ENCODE measurements at places on chromosomes 5 and 9.
A peak's percentile ranks its signal among the peaks of the same experiment; 100 is the strongest.

- no peak for DNase-seq
Observed at GRCh38 chr5:26761045-26761444, 277.3 kb downstream of the CDH9 start.

- DNase-seq, result no peak
Observed at GRCh38 chr5:129125819-129126218, 31.3 kb downstream of the ISOC1 start.

- DNase-seq, result no peak
Observed at GRCh38 chr5:7377761-7378160, 18.2 kb upstream of the ADCY2 start.

DNA sequence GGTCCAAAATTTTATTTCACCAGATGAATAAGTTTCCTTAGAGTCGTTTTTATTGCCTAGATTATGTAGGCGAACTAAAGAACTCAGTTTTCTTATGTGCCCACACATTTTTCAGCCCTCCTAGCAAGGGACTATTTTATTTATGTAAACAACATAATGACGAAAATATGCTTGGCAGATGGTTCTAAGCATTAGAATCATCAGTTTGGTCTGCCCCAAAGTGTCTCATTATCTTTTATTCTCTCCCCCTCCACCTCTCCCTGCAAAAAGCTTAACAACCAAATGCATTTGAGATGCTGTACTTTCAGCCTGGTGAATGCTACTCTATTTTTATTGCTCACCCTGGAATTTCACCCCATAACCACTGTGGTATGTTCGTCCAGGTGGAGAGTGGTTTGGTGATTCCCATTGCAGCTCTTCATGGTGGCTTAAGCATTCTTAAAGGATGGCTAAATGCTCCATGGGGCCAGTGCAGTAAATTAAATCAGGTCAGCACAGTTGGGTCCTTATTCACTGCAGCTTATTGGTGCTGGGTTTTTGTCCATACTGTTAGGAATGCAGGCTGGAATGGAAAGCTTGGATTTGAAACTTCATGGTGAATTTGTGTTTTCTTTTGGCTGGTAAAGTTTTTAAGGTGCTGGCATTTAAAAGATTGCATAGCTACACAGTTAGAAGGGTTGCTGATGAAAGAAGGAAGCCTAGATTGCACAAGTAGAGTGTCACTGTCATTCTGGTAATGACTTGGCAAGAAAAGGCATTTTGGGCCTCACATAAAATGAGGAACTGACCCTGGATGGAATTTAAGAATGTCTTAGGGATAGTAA, 39.2 kb downstream of the TLE4 start:
- DNase-seq, result no peak

- DNase-seq, result no peak
Observed at GRCh38 chr9:83396813-83397212, 141.4 kb downstream of the FRMD3 start.

- no peak for DNase-seq
Observed at GRCh38 chr5:87099968-87100367, 167.7 kb upstream of the RASA1 start.

DNA sequence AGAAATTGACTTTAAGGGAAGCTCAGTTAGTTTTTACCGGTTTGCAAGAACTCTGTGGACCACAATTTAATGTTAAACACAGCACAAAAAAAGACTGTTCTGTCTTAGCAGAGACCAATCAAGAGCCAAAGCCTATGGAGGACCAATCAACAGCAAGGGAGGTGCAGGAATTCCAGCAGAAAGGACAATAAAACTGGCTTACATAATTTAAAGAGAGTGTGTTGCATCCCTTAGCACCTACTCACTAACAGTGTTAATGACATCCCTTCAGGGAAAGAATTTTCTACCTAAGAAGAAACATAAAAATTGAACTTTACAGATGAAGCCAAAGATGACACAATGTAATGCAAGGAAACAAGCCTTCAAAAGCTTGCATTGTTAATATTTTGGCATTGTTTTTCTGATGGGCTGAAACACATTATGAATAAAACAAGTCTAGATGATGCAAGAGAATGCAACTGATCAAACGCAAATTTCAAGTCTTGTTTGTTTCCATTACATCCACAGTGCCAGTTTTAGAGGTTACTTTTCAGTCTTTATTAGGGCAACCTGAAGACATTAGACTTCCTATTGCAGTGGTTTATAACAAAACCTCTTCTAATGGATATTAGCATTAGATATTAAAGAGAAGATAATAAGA, 111.3 kb upstream of the FST start:
- DNase-seq, result no peak

DNA sequence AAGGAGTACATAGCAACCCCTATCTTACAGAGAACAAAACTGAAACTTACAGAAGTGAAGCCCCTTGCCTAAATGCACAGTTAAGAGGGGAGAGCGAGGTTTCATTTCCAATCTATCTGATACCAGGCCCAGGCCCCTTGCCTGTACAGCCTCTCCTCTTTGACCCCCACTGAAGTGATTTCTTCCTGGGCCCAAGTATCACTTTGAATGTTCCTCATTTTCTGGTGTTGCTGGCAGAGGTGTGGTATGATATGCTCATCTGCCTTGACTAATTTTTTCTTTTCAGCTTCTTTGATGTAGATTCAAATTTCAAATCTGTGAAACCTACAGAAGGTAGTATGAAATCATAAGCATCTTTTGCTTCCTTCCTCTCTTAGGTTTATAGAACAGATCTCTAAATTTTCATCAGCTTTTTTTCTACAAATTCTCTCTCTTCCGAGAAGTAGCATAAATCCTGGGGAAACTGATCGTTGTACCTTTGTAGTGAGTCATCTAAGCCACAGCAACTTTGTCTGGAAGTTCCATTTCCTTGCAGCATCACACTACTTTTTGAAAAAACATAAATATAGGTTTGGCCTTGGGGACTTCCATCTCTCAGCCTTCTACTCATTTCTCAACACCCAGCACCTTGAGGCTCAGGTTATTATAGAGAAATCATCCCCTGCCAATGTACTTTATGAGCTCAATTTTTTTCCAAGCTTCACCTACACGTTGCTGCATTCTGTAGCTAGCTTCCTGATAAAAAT, 402.4 kb upstream of the PTGER4 start:
- DNase-seq, result no peak

DNA sequence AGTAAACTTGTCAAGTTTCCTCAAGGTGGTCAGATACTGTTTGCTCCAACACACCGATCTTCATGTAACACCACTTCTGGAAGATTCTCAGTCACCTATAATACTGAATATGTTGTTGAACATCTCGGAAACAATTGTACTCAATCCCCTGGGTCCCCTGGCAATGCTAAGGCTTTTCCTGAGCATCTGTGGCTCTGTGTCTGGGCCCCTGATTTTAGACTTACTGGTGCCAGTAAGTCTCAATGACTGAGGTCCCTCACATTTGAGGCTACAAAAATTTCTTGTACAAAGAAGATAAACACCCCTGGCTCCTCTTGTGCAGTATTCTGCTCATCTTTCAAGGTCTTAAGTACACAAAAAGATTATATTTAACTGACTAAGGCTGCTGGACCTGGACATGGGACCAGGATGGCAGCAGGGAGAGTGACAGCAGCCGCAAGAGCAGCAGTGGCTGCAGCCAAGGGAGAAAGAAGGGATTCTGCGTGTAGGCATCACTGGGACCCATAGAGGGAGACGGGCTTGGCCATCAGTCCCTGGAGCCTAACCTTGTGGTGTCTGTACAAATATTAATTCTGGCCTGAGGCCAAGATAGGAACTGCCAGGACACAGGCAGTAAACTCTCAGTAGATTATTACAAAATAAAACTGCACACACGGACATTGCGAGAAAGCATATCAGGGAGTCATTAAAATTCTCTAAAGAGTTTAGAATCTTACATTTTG, 49.0 kb upstream of the TNPO1 start:
- DNase-seq, result no peak

GRCh38 chr5:76438025-76438424, 34.9 kb downstream of the IQGAP2 start:
- DNase-seq, result no peak

- DNase-seq, result no peak
Observed at GRCh38 chr5:103041071-103041676, 78.8 kb downstream of the GIN1 start.

- peak; percentile 57 for DNase-seq
Observed at GRCh38 chr5:55603922-55604321, 69.2 kb upstream of the PLPP1 start.

DNA sequence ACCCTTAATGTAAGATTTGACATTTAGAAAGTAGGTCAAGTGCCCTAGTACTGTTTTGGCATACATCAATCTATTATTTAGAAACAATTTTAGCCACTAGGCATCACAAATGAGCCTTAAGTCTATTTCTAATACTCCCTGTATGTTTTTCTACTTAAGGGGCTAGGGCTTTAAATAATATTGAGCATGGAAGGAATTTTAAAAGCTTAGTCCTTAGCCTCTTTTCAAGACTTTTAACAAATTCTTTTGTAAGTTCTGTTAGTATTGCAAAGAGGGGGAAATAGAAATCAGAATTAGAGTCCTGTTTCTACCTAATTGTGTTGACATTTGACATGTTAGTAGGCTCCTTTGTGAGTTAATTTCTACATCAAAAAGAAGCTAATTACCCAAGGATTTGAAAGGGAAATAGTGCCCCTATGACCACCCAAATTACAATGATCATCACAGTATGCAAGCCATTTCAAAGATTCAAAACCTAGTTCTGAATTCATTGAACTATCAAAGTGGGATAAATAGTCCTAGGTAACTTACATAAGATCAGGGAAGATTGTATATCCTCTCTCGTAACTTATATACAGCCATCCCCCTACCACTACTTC, 647.8 kb upstream of the ACO1 start:
- DNase-seq, result no peak

DNA sequence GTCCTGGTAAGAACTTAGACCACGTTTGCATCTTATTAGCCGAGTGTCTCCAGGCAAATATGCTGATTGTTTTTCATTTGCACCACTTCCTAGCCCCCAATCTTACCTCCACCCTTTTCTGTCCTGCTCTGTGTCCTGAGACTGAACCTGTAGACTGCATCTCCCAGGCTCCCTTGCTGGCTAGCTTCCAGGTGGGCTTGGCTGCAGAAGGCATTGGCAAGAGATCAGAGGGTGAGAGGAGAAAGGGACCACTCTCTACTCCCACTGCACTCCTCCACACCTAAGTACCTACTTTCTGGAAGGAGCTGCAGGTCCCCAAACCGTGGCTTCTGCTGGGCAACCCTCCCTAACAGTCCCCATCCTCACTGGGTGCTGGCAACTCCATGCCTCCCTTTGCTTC, 59.9 kb upstream of the XPA start:
- DNase-seq, result no peak

- DNase-seq, result no peak
Observed at GRCh38 chr5:118603278-118603677, 385.1 kb downstream of the DTWD2 start.

DNA sequence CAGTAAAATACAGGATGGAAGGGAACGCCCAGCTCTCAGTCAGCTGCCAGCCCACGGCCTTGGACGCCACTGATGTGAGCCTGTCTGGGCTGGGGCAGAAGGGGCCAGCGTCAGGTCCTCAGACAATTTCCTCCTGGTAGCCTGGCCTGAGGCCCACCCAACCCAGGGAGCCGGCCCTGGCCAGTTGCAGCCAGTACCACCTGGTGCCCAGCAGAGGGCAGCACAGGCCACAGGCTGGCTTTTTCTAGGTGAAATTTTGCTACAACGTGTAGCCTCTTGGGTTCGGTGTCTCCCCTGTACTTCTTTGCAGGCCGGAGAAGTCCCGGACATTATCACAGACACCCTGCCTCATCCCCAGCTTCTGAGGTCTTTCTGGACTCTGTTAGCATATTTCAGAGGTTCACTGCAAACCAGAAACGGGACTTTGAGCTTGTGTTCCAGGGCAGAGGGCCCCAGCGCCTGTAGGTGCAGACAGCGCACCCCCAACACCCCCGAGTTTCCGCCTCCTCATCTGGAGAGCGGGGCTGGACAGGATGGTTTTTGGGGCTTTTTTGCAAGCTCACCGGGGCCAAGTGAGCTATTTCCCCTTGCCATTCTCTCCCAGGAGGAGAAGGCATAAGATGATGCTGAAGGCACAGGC, 45.9 kb upstream of the KCNMB1 start:
- peak; percentile 74 for DNase-seq

GRCh38 chr9:83473488-83473971, 64.7 kb downstream of the FRMD3 start:
- no peak for DNase-seq

DNA sequence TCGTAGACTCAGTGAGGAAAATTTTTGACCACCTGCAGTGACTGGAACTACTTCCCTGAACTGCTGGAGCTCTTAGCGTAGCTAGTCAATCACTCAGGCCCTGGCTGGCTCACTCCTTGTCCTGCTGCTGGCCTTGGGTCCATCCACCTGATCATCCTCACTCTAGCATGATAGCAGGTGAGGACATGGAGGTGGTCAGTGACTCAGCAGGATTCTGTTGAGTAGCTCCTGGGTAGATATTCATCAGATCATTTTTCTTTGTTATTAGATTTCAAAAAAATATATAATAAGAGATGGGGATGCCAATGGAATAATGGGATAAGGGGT, 25.0 kb upstream of the SEMA4D start:
- no peak for DNase-seq

- no peak for DNase-seq
Observed at GRCh38 chr9:72263572-72263971, 101.4 kb downstream of the ZFAND5 start.

GRCh38 chr9:72199238-72199637, 50.0 kb downstream of the GDA start:
- no peak for DNase-seq

DNA sequence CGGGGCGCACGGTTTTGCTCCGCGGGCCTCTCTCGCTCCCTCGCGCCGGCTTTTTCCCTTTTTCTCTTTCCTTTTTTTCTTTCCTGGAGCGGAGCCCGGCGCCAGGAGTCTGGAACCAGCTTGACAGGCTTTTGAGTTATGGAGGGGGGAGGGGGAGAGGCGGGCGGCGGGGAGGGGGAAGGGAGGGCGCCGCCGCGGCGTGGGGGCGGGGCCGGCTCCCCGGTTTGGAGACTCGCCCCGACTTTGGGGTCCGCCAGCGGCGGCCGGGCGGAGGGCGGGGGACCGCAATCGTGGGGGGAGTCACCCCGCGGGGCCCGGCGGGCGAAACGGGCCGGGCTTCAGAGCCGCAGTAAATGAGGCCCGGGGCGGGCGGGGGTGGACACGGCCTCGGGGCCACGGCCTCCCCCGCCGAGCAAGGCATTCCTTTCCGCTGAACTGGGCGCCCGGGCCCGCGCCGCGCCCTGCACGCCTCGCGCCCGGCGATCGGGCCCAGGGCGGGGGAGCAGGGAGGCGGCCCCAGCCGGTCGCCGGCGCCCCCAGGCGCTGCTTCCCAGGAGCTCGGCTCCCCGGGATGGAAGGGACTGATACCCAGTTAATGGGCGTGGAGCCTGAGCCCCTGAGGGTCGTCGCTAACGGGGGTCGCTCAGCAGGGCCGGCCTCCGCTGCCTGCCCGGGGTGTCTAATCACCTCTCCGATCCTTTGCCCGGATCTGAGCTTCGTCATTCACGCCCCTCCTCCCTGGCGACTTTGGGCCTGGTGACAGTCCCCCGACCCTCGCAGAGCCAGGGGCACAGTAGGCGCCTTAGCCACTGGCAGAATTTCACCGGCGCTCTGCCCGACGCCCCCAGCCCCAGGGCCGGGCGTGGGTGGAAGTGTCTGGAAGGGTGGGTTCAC, 138.1 kb downstream of the C9orf50 start:
- peak; percentile 90 for DNase-seq

Data from right atrium auricular region (tissue), 2 donors.